ENCODE measurements at places on chromosomes 4 and X.

DNA sequence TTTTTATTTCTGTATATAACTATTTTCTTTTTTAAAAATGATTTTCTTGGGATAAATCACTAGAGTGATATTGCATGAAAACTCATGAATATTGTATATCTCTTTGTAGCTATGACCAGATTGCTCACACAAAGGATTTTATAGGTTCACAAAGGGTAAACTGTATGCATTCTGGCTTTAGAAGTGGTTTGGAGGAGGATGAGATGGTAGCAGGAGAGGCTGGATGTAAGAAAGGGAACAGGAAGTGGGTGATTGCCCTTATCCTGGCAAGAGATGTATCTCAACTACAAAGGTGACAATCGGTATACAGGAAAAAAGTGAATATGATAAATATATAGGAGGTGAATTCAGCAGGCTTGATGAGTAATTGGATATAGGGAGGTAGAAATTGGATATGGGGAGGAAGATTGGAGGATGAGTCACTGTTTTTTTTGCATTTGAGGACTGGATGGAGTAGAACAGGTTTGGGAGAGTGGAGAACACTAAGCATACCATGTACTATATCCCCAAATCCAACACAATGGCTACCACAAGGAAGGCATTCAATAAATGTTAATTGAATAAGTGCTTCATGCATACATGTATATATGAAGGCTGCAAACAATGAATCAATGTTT lies 9.9 kb downstream of the FGG start:
- no peak for DNase-seq

- DNase-seq = no peak
These were observed 52.2 kb downstream of the SULT1B1 start for GRCh38 chr4:69708211-69708610.

DNA sequence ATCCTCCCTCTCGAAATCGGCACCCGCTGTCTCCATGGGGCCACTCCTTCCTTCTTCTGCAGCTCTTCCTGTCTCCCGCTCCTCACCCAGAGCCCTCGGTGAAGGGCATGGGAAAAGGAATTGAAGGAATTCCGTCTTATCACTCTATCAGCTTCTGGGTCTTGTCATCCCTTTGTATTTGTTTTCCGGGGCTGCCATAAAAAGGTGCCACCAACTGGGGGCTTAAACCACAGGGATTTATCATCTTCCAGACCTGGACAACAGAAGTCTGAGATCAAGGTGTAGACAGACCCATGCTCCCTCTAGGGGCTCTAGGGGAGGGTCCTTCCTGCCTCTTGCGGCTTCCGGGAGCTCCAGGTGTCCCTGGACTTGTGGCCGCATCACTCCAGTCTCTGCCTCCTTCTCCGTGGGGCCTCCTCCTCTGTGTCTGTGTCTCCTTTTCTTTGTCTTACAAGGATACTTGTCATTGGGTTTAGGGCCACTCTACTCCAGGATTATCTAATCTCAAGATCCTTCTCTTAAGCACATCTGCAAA lies 24.0 kb downstream of the CD99 start:
- DNase-seq = no peak

DNA sequence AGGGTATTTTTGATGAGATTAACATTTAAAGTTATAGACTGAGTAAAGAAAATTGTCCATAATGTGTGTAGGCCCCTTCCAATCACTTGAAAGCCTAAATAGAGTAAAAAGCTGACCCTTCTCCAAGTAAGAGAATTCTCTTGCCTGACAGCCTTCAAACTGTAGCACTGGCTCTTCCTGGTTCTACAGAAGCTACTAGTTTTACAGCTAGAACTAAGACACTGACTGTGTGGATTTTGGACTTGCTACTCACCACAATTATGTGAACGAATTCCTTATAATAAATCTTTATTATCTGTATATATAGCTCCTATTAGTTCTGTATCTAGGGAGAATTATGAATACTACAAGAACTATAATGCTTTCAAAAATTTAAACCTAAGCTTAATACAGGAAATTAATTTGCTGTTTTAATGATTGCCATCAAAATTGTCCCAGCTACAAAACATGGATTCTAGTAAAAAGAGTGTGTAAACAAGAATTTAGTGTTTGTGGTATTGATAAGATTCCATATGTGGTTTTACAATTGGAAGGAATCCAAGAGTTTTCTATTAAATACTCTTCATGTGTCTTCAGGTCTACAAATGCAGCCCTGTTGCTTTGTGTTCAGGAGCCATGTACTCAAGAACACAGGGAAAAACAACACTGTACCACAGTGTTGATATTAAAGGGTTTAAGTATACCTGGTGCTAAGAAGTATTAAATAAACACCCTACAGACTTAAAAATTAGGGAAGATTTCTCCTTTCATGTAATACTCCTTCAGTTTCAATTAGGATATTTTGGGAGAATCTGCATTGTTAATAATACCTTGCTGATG lies 366.5 kb downstream of the CXXC4 start:
- no peak for DNase-seq

DNA sequence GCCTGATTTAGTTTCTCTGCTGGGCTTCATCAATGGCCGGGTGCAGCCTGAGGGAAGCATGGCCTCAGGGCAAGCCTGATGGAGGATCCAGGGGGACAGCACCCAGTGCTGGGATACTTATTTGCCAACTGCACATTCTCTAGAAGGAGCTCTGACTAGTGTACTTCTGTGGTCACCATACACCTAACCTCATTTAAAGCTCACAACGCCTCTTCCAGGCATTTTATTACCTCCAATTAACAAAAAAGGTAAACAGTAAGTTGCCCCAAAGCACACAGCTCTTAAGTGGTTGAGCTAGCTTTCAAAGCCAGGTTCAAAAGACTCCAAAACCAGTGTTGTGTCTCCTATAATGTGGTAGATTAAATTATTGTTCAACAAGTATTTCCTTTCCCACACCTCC lies 26.8 kb upstream of the ATXN3L start:
- no peak for DNase-seq
